ENCODE measurements at places on chromosomes 5 and 9. TPM values are rescaled to one million over a fixed set of nuclear protein-coding genes. Genes with fewer than 3 reads are reported as not detected.
A peak's percentile ranks its signal among the peaks of the same experiment; 100 is the strongest.

AMBP gene
- polyA plus RNA-seq, result not detected

DNA sequence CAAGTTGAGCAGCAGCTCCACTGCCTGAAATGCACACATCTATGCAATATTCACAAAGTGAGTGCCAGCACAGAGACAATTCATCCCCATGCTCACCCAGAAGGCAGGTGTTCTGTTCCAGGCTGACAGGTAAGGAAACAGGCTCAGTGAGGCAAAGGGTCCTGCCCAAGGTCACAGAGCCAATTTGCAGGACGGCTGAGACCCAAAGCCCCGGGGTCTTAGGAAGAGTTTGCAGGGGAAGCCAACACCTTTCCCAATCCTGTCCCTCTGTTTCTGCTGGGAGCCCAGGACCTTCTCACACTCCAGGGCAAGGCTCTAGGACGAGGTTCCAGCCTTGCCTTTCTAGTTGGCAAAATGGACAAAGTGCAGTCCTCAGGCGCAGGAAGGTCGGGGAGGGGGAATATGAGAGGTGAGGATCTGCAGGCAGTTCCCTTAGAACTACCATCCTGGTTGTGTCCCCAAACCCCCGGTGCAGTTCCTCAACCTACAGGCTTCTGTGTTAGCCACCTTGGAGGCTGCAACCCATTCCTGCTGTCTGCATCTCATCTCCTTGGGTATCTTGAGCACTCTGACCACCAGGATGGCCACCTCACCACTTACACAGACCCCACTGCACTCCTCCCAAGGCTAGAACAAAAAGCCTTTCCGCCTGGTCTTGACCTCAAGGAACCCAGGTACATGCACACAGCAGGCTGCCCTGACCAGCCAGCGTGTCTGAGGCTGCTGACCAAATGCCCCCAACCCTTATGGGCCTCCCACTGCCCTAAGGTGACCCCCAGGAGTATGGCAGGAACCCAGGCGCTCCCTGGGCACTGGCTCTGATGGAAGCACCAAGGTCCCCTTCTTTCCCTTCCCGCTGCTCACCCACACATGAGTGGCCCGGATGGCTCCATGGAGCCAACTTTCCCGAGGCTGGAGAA, 1.9 kb upstream of the BRD3 start:
- H3K27ac ChIP-seq, result no peak overlapping the region
- H3K27me3 ChIP-seq, result peaks cover 36% of the 10 kb centered on the region
- peaks cover 7% of the 10 kb centered on the region for H3K4me1 ChIP-seq
- no peak overlapping the region for H3K4me3 ChIP-seq
- H3K36me3 ChIP-seq, result no peaks in the 10 kb centered on the region

DNA sequence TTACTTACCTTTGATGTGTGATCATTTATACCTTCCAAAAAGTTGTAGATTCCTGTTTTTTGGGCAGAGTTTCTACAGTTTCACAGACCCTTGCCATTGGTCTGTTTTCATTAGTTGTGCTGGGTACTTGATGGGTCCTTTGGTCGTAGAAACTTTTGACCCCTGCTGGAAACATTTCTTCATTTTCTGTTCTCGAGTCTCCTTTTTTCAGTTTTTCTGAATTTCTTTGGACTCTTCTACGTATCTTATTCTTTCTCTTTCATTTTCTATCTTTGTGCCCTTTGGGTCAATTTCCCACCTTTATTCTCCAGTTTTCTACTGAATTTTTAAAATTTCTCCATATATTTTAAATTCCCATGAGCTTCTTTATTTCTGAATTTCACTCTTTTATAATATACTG, 16.7 kb downstream of the AP3S1 start:
- no peaks in the 10 kb centered on the region for H3K36me3 ChIP-seq
- peaks cover 9% of the 10 kb centered on the region for H3K4me1 ChIP-seq
- H3K27ac ChIP-seq, result no peak overlapping the region
- H3K4me3 ChIP-seq, result no peak overlapping the region

GRCh38 chr5:59342181-59342580, 551.3 kb downstream of the PDE4D start:
- H3K27ac ChIP-seq, result no peak overlapping the region
- H3K27me3 ChIP-seq, result no peaks in the 10 kb centered on the region
- H3K36me3 ChIP-seq, result no peaks in the 10 kb centered on the region
- no peaks in the 10 kb centered on the region for H3K4me1 ChIP-seq
- no peak overlapping the region for H3K4me3 ChIP-seq

DNA sequence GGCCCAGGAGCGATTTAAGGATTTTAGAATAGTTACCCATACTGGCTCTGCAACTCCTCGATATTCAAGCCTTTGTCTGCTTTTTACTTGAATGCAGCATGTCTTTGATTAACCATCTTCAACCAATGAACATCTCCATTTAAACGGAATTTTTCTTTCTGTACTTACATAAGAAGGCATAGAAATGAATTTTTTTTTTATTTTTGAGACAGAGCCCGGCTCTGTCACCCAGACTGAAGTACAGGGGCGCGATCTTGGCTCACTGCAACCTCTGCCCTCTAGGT, 825 bp upstream of the RIOK2 start:
- no peak for DNase-seq
- H3K36me3 ChIP-seq, result no peaks in the 10 kb centered on the region
- peak overlapping the region; percentile 82 for H3K4me3 ChIP-seq

- H3K27me3 ChIP-seq, result no peaks in the 10 kb centered on the region
- DNase-seq, result no peak
- H3K4me3 ChIP-seq, result no peak overlapping the region
- no peak overlapping the region for H3K27ac ChIP-seq
- H3K36me3 ChIP-seq, result peaks cover 20% of the 10 kb centered on the region
Measured at GRCh38 chr5:10401498-10401897, 40.2 kb upstream of the ROPN1L start.
